ENCODE measurements at places on chromosomes 3 and 15.

GRCh38 chr3:50138266-50139200 lies 16.6 kb upstream of the SEMA3F start:
- no peak for DNase-seq

GRCh38 chr3:69122403-69122802 lies at the start of gene LMOD3:
LMOD3 (minus strand) TSS chr3:69122595; CDS start chr3:69122386, 209 bp downstream.
- no peak for DNase-seq

DNA sequence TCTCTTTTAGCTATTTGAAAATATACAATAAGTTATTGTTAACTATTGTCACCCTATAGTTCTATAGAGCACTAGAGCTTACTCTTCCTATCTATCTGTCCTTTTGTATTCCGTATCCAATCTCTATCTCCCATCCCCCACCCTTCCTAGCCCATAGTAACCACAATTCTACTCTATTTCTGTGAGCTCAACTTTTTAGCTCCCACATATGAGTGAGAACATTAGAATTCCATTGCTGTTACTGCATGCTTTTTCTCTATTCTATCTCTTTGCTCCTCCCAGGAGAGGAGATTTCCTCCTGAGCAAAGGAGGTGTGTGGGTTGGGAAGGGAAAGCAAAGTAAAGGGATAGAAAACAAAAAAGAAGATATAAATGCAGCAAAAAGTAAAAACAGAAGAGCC lies 105.6 kb upstream of the SLC4A7 start:
- no peak for DNase-seq

GRCh38 chr3:56775838-56776555 lies 25.8 kb downstream of the ARHGEF3 start:
- no peak for DNase-seq

- no peak for DNase-seq
Observed at GRCh38 chr3:145628211-145628610, 532.8 kb downstream of the PLOD2 start.

- no peak for DNase-seq
Observed at GRCh38 chr3:51691021-51691420, 15.8 kb upstream of the GRM2 start.

GRCh38 chr3:59380146-59380545 lies 330.3 kb upstream of the CFAP20DC start:
- no peak for DNase-seq

DNA sequence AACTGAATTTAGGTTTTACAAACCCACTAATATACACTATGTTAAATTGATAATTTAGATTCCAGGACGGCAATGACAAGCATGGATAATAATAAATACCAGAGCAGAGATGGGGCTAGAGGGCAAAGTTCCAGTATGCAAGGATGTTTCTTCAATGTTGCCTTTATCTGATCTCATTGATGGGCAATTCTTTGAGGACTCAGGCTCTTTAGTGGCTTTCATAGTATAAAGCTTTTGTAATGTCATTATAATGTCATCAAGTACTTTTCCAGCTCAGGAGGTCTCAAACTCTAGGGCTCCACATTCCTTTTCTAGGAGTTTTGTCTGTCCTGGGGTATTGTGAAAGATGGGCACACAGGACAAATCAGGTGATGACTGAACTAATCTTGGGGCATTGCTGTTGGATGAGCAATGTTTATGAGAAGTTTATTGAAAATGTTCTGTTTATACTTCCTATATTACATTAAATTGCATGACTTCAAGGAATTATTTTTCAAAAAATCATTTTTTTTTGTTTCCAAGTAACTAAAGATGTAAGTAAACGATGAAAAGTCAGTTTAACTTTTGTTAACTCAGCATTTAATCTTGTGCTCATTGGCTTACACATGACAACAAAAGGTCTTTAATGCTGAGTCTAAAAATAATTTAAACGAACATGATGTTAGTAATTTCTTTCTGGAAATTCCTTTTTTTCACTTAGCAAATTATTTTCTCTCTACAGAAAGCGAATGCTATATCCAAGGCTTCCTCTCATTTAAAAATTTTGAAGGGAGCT lies 116.4 kb downstream of the OXSM start:
- DNase-seq = no peak

- DNase-seq = no peak
Observed at GRCh38 chr3:34808287-34808686, 831.0 kb upstream of the ARPP21 start.

DNA sequence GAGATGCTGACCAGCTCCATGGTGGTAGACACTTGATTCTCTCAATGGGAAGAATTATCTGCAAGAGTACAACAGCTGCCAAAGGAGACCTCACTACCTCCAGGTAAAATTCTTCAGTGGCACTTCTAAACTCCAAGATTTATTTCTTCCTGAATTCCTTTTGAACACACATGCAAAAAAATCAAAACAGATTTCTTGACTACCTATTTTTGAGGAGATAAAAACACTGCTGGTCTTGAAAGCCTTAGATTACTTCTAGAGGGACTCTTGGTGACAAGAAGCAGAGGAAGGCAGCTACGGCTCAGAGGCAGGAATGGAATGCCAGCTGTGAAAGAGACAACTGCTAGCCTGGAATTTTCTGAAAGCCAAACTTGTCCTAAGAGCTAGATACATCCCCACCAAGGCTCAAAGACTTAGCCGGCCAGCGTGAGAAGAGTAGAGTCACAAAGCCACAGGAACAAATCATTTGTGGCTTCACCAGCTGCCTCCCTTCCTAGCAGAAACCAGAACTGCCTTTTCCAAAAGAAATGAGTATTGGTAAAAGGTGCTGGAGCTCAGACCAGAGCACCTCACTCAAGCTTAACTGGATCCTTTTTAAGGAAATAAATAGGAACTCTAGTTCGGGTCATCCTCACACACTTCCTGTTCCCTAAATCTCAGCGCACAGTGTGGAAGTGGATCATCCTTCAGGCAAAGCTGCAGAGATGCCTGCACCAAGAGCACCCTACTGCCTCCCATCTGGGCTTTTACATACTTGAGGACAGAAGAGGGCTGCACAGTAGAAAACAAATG lies 32.6 kb downstream of the CLK3 start:
- DNase-seq = no peak

- no peak for DNase-seq
Observed at GRCh38 chr3:145716519-145716918, 444.5 kb downstream of the PLOD2 start.

- DNase-seq = no peak
Observed at GRCh38 chr3:59121346-59122144, 71.7 kb upstream of the CFAP20DC start.

- no peak for DNase-seq
Observed at GRCh38 chr3:131564812-131565211, 62.0 kb upstream of the MRPL3 start.

DNA sequence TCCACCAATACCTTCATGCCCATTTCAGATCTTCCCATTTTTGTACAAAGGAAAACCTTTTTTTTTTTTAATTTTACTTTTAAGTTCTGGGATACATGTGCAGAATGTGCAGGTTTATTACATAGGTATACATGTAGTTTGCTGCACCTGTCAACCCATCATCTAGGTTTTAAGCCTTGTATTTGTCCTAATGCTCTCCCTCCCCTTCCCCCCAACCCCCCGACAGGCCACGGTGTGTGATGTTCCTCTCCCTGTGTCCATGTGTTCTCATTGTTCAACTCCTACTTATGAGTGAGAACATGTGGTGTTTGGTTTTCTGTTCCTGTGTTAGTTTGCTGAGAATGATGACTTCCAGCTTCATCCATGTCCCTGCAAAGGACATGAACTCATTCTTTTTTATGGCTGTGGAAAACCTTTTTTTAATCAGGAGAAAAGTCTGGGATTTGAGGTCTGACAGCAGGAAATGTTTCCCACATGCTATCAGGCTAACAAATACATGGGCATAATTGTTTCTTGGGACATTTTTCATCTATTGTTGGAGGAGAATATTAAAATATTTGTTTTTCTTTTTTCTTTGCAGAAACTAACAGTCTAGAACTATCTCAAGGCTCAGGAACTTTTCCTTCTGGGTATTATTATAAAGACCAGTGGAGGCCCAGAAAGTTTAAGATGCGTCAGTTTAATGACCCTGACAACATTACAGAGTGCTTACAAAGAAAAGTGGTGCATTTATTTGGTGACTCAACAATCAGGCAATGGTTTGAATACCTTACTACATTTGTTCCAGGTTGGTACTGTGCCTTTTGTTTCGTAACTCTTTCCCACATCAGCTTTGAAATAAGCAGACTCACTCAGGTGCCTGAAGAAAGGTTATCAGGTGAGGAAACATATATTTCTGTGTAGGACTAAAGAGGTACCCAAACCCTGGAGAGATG lies 32.8 kb upstream of the NFKBIZ start:
- DNase-seq = no peak

DNA sequence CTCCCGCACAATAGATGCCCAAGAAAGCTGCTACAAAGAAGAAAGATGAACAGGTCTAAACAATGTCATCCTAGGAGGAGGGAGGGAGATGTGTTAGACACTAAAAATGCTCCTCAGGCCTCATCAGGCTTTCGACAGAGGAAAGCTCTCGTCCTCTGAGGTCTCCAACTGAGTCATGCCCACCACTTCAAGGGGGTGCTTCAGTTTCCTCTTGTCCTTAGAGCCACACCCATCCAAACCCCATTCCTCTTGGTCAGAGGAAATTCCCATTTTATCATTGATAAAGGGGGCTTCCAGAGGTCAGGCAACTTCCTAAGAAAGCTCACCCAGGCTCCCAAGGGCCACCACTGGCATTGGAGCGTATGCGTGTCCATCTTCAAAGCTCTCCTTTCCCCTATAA lies 50.1 kb downstream of the HEG1 start:
- DNase-seq = no peak

DNA sequence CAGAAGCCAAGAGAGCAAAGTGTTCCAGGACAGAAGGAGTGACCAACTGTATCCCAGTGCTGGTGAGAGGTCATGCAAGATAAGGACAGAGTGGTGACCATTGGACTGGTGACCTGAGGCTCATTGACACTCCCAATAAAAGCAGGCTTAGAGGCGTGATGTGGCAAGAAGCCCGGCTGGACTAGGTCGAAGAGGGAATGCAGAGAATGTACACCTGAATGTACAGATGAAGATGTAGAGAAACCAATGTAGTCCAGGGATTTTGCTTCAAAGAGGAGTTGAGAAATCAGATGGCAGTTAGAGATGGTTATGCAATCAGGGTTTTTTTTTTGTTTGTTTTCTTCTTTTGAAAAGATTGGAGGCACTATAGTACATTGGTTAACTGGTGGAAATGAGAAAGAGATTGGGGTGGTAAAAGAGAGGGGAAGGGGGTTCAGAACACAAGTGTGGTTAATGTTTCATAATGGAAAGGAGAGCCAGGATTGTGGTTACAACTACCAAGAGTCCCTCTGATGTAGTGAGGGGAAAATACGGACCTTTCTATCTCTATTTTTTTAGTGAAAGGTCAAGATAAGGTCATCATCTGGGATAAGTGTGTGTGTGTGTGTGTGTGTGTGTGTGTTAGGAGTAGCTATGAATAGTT lies 23.3 kb downstream of the ST3GAL6 start:
- no peak for DNase-seq

GRCh38 chr3:51709004-51709420 lies 2.1 kb downstream of the GRM2 start:
- DNase-seq = no peak

GRCh38 chr3:181330257-181330656 lies 340.7 kb upstream of the DNAJC19 start:
- no peak for DNase-seq

DNA sequence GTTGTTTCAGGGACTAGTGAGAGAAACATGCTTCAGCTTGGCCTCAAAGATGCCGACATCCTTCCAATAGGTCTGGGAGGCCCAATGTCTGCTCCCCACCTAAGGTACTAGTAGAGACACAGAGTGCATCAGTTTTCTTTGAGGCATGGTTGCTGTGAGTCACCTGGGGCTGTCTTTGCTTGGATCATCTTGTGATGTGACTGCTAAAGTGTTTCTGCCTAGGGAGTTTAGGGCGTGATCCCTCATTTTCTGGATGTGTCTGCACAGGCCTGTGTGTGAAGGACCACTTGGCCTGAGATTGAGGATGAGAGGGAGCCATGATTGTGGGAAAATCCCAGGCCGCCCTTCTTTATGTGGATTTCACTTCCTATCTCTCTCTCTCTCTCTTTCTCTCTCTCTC lies 4.8 kb downstream of the GASK1A start:
- DNase-seq = no peak

- no peak for DNase-seq
Observed at GRCh38 chr15:71387810-71388209, 272.5 kb downstream of the THSD4 start.

DNA sequence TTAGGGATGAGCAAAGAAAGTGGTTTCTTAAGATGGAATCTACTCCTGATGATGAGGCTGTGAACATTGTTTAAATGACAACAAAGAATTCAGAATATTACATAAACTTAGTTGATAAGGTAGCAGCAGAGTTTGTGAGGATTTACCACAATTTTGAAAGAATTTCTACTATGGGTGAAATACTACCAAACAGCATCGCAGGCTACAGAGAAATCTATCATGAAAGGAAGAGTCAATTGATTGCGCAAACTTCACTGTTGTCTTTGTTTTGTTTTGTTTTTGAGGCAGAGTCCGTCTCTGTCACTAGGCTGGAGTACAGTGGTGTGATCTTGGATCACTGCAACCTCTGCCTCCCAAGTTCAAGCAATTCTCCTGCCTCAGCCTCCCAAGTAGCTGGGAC lies 107.4 kb upstream of the SLC6A6 start:
- no peak for DNase-seq

GRCh38 chr3:16069149-16069922 lies 105.1 kb upstream of the GALNT15 start:
- no peak for DNase-seq

DNA sequence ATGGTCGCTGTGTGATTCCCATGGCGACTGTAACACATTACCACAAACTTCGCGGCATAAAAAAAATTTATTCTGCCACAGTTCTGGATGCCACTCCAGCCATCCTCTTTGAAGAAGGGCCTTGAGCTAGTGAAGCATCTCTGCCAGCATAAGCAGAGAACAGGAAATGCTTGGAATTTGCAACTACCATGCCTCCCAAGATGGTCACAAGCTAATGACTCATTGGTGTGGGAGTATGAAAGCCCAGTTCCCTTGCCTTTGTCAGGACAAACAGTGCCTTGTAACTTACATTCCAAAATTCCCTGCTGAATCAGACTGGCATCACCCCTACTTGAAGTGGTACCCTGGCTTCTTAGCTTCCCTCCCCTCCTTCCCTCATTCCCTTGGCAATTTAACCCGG lies 129.7 kb downstream of the PROS1 start:
- no peak for DNase-seq

GRCh38 chr15:63013052-63013808 lies 29.3 kb upstream of the TPM1 start:
- no peak for DNase-seq

DNA sequence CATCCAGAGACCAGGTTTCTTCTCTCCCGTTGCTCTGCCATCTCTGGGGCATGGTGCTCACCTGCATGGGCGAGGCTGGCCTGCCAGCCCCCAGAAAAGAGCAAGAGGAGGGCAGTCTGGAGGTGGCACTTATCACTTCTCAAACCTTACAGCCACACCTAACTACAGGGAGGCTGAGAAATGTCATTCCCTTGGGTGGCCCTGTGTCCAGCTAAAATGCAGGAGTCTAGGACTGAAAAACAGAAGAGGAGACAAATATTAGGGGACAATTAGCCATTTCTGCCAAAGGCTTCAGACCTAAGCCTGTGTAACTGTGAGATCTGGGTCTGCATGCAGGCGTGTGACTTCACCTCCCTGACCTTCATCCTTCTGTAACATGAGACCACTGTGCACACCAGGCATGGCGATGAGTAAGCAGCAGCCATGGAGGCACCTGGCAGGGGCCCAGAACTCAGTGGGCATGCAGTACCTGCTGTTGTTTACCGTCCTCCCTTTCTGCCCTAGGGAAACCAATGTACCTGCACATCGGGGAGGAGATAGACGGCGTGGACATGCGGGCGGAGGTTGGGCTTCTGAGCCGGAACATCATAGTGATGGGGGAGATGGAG lies 83.4 kb downstream of the MESD start:
- DNase-seq = no peak

- DNase-seq = no peak
Observed at GRCh38 chr3:141963301-141963700, 86.9 kb downstream of the ATP1B3 start.

Data from cortex of kidney (tissue), 1 donor.